ENCODE measurements at places on chromosomes 1 and 21.

DNA sequence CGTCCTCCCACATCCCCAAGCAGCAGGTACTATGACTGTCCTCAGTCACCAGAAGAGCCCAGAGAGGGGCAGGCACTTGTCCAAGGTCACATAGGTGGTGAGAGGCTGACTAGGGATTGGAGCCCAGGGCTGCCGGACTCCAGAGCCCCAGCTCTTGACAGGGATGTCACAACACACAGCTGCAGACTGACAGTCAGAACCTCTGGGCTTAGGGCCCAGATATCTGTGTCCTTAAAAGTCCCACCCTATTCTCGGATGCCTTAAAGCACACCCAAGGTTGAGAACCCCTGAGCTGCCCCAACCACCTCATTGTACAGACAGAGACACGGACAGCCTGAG lies 622.9 kb downstream of the MATN1 start:
- no peak for DNase-seq

- no peak for DNase-seq
Observed at GRCh38 chr1:31161571-31161970, 78.1 kb downstream of the NKAIN1 start.

DNA sequence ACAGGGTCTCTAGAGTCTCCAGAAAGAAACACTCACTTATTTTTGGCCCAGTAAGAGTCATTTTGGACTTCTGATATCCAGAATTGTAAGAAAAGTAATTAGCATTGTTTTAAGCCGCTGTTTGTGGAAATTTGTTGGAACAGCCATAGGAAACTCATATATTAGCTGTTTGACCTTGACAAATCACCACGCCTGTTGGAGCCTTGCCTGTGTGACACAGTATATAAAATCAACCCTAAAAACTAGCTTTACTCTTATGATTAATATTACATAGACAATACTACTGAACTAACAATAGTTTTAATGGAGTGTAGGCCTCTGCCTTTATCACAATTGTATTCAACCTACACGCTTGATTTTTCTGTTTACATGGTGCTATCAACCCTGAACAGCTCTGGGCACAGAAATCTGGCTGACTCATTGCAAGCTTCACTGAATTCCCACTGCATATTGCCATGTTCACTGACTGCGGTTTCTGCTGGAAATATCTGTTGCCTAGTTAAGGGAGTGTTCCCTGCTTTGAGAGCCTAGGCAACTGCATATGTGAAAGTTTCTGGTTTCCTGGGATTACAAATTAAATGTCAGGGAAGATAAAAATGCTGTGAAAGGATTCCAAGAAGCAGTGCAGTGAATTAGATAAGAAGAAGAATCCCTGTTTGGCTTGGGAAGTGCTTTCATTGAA lies 419.5 kb upstream of the DEPDC1 start:
- no peak for DNase-seq

DNA sequence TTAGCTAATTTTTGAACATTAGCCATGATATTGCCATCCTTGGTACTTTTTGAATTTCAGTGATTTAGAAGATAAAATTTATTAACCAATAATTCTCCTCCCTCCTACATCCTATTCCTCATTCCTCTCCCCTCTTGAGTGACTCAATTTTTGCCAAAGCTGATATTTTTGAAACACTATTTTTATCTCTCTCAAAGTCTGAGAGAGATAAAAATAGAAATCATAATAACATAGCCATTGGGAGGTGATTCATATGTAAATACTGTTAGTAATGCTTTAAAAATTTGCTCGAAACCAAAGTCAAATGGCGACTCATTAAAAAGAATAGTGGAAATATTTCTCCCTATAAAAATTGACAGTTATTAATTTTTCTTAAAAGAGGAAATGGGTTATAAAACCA lies 97.4 kb downstream of the PATJ start:
- DNase-seq = no peak

DNA sequence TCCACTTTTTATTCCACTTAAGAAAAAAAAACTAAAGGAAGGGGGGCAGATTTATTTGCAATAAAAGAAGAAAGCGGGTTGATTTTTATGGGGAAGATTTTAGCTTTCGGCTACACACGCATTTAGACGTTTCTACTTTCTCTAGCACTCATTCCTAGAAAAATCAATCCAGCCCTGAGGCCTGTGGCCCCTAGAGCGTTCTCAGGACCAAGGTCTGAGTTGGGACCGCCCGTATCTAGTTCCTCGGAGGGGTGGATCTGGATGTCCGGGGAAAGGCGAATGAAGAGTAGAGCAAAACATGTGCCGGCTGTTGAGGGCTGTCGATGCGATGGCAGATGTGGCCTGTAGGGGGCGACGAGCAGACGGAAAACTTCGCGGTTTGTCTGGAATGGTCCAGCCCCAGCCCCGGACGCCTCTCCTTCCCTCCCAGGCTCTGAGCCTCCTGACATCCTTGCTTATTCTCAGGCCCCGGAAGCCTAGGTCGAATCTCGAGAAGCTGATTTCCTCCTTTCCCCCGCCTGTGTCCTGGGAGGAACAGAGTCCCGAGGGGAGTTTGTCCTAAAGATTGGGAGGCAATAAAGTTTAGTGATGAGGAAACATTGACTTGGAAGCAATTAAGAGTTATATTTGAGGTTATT lies 5.2 kb downstream of the FOXD3 start:
- no peak for DNase-seq

- no peak for DNase-seq
Observed at GRCh38 chr1:92768296-92768695, 16.6 kb downstream of the EVI5 start.

Measured in KG1 (cell line).